NCI-H187 (cell line): ENCODE measurements at places on chromosomes 16 and 17.

DNA sequence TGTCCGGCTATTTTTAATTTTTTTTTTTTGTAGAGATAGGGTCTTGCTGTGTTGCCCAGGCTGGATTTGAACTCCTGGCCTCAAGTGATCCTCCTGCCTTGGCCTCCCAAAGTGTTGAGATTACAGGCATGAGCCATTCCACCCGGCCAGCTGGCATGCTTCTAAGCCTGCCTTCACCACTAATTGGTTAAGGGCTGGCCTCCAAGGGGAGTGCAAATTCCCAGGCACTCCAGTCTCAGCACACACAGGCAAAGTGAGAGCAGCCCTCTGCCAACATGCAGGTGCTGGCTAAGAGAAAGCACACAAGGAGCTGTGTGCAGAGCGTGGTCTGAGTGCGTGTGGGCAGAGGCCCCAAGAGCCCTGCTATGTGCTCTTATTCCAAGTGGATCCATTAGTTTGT lies 149.8 kb upstream of the HS3ST2 start:
- DNase-seq, result no peak

- no peak for DNase-seq
Observed at GRCh38 chr17:29331708-29332085, 37.7 kb upstream of the NUFIP2 start.

DNA sequence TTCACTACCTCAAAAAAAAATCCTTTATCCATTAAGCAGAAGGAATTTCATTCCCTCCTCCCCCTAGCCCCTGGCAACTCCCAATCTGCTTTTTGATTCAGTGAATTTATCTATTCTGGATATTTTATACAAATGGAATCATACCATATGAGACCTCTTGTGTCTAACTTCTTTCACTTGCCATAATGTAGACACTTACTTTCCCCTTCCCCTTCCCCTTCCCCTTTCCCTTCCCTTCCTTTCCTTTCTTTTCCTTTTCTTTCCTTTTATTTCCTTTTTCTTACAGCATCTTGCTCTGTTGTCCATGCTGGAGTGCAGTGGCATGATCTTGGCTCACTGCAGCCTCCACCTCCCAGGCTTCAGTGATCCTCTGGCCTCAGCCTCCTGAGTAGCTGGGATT lies 50.5 kb downstream of the PSMD12 start:
- DNase-seq, result no peak

DNA sequence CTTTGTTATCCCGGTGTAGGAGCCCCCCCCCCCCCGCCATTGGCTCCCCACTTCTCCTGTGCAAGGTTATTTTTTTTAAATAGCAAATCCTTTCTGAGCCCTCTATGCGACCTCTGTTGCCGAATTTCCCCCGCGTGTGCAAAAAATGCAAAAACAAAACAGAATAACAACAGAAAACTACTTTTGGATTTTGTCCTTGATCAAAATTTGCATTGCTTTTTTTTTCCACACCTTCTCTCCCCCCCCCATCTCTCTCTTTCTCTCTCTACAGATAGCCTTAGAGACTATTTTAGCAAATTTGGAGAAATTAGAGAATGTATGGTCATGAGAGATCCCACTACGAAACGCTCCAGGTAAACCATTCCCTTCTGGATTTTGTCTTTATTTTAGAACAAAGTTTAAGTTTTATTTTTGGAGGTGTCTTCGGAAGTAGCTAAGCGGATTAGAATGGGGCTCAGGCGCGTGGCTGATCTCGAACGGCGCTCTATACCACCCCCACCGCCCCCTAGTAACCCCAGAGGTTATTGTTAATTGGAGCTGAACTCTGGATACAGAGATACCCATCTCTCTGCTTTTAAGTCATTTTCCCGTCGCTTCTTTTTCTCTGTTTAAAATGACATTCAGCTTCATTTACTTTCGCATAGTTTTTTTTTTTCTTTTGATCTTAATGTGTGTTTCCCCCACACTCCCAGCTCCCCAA lies 1.0 kb downstream of the MSI2 start:
- DNase-seq, result no peak

DNA sequence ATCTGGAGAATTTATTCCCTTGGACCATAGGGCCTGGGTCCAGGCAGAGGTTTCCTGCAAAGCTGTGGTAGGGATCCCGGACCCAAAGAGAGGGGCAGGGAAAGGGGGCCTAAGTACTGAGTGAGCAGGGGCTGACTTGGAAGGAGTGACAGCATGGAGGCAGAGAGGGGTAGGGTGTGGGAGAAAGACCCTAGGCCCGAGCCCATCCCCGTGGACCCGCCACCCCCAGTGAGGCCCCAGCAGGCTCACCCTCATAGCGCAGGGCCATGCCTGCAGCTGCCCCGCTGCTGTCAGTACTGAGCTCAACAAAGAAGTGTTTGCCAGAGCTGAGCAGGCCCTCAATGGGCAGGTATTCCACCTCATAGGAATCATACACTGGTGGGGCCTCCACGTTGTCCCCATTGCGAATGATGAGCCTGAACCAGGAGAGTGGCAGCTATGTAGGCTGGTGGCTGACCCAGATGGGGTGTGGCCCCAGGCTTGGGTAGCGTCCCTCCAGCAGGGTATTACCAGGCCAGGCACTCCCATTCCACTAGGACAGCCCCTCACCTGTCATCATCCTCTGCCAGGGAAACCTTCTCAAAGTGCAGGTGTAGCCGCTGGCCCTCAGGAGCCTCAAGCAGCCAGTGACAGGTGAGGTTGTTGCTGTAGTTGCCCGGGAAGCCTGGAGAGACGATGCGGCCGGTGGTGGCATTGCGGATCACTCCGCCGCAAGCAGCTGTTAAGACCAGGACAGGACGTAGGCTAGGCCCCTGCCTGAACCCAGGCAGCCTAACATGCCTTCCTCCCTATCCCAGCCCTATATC lies 9.1 kb upstream of the PHF12 start:
- no peak for DNase-seq

DNA sequence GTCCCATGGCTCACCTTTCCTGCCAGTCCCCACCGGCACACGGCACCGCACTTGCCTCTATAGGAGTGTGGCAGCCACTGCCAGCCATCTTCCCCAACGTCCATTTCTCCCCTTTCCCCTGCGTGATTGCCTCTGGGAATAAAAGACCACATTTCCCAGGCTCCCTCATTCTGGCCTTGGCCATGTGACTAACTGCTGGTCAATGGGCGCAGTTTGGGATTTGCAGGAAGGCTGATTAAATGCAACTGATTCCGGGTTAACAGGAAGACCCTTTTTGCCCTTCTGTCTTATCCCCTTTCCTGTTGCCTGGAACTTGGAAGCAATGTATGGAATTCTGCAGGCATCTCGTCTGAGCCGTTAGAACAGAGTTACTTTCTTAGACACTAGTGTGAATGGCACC lies 3.0 kb downstream of the BTBD17 start:
- no peak for DNase-seq

DNA sequence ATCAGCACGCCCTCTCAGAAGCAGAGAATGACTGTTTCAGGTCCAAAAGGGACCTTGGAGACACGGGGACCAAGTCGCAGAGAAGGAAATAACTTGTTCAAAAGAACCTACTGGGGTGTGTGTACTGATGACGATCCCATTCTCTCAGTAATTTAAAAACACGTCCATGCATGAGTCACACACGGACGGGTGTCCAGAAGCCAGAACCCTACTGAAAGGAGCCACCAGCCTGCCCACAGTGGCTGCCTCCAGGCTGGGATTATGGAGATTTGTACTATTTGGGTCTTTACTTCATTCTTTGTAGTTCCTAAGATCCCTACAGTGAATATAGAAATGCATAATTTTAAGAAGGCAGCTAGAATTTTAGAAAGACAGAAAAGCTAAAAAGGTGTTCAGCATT lies 27.8 kb downstream of the TMEM204 start:
- DNase-seq, result no peak

DNA sequence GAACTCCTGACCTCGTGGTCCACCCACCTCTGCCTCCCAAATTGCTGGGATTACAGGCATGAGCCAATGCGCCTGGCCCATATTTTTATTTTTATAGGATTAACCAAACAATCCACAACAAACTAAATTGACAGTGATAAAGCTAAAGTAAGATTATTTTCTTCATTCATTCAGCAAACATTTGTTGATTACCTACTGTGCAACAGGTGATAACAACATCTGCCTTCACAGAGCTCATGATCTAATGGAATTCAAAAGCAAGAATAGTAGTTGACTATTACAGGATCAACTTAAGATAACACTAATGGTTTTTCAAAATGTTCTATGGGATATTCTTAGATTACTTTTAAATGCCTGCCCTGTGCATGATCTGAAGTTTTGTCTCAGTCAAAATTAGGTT lies 37.8 kb downstream of the NQO1 start:
- no peak for DNase-seq

DNA sequence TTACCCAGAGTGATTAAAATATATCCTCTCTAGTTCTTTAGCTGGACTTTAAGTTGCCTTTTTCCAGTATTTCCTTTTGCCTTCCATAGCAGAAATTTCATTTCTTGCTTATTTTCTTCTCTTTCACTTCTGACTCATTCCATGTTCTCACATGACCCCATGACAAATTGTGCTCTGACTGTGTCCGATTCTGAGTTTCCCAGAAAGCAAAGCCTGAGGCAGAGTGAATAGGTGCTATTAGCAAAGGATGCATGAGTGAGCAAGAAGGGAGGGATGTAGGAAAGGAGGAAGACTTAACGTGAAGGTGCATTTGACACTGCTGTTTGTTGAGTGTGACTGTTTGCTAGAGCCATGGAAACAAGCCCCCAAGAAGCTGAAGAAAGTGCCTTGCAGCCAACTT lies 82.6 kb upstream of the CNTNAP4 start:
- DNase-seq, result no peak

DNA sequence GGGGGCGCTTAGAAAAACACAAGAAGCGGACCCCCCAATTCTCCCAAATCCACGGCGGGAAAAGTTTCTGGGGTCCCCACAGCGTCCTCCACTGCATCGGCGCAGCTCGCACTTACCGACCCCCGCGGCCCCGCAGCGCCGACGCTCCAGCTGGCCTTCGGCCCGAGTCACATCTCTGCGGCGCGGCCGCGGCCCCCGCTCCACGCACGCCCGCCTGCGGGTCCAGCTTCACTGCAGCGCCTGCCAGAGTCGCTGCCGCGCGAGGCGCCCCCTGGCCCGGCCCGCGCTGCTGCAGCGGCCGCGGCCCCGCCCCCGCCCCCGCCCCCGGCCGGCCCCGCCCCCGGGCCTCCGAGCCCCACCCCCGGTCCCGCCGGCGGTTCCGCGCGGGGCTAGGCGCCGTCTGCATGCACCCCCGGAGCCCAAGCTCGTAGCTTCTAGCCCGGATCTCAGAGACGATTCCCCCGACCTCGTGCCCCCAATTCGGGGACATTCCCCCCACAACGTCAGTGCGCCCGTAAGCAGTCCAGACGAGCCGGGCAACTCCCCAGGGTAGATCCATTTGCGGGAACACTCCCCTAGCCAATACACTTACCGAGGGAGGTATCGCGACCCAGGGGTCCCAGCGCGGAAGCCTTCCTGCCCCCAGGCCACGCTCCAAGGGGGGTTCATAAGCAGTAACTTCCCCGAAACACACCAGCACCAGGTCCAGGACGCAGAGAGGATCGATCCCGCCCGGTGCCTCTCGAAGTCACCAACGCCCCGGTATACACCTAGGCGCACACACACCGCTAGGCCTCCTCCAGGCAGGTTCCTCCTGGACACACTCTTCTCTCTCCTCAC lies at the start of gene GPRC5B:
TSS of gene GPRC5B (minus strand) at position 238 of the 840 bp plus-strand sequence. CDS start 12,003 bp downstream, outside the sequence.
- DNase-seq, result no peak

DNA sequence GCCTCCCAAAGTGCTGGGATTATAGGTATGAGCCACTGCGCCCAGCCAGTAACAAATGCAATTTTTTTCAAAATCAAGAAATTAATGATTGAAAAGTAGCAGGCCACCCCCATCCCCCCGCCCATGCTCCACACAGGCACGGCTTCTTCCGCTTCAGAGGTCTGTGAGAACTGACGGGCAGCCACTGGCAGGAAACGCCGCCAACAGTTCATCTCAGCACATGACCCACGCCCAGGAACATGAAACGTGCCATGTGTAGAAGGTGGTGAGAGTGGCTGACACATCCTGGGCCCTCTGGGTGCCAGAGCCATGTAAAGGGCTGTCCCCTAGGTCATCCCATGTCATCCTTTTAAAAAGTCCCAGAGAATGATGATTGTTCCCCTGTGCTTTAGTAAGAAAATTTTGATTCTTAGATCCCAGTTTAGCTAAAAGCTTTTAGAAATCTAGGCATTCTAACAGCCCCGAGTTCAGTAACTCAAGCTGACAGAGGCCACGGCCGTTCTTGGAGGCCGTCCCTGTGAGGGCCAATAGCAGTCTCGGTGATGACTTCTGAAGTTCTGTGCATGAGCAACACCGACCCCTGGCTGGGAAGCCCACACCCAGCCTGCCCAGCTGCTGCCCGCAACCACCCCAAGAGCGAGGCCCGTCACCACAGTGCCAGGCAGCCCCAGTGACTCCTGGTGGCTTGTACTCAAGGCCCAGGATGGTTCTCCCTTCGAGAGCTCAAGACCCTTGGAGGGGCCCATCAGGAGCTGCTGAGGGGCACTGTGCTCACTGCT lies 52.1 kb downstream of the KLHDC4 start:
- DNase-seq, result no peak

DNA sequence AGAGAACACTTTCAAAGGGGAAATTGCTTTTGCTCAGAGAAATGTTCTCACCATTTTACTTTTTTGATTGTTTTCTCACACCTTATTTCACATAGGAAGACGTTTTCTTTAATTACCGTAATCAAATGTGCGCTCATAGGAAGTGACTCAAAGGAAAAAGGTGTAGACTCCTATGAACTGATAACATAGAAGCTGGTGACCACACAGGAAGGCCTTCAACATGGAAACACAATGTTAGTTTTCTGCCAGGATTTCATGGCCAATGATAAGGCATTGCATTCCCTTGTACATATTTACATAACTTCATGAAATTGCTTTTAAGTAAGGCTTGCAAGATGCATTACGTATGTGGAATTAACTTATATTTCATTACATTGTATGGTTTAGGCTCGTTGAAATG lies 40.9 kb upstream of the KCNJ16 start:
- no peak for DNase-seq

GRCh38 chr17:7263801-7264078 lies 1.5 kb upstream of the CLDN7 start:
- no peak for DNase-seq

DNA sequence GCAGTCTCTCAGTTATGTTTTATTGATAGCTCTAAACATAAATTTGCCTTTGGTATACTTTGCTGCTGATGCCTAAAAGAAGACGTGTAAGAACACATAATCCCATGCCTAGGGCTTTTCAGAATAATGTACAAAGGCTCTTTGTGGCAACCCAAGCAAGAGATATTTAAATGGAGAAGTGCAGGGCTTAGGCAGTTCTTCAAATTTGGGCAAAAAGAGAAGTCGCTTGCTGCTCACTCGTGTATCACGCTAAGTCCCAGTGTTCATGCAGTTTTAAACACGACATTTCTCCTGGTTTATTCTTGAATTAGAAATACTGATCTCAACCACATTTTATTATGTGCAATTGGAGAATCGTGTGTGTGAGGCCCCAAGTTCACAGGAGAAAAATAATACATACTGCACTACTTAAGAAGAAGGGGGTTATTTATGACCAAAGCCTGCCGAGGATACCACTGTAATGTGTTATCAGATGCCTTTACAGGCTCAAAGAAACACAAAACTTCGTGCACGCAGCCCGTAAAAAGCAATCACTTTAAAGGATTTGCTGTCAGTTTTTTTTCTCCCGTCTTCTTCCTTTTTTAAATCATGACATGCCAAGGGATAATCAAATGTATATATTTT lies 22.5 kb upstream of the IRX6 start:
- no peak for DNase-seq
